Karpas-422 (cell line): ENCODE measurements at places on chromosomes 2 and 18.

DNA sequence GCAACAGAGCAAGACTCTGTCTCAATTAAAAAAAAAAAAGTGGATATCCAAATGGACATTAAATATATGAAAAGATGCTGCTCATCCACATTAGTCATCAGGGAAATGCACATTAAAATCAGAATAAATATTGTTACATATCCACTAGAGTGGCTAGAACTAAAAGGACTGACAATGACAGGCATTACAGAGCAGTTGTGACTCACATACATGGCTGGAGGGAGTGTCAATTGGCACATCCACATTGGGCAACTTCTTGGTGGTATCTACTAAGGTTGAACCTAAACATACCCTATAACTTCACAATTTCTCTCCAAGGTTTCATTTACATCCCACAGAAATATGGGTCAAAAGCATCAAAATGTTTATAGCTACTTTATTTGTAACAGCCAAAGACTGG is 14.0 kb upstream of the DNER start:
- no peak for DNase-seq

- DNase-seq: no peak
Measured at GRCh38 chr2:127873707-127874303, 12.0 kb downstream of the AMMECR1L start.

DNA sequence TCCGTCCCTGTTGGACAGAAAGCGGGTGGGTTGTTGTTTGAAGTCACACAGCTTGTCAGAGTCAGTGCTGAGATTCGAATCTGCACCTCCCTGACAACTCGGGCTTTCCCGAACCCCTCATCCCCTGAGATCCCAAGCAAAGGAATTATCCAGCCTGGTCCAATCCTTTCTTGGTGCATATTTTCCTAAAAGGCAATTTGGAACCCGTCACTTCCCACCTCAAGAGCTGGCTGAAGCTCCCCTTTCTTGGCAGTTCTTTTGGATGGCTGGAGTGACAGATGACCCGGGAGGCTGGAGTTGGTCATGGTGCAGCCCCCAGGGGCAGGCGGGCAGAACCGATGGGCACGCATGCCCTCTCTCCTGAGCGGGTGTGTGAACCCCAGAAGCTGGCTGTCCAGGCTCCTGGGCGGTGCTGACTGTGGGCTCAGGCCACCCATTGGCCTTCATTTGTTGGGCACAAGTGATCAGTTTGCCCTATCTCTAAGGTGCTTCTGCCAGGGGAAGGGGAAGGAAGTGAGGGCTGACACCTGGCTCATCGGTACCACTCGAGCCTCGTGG is 97.8 kb downstream of the ASB1 start:
- DNase-seq: no peak

DNA sequence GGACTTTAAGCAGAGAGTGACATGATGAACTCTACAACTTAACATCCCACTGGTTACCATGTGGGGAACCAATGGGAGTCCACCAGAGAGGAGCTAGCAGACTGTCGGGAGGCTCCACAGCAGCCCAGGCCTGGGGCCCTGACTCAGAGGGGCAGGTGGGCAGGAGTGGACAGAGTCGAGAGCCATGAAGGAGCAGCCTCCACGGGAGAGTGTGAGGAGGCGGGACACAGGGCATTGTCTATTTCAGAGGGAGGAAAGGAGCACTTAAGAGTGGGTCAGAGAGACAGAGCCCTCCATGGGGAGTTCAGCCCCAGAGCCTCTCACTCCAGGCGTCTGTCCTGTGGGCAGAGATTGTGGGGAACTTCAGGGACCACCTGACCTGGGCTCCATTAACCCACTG is 118.7 kb downstream of the CYP26B1 start:
- no peak for DNase-seq

DNA sequence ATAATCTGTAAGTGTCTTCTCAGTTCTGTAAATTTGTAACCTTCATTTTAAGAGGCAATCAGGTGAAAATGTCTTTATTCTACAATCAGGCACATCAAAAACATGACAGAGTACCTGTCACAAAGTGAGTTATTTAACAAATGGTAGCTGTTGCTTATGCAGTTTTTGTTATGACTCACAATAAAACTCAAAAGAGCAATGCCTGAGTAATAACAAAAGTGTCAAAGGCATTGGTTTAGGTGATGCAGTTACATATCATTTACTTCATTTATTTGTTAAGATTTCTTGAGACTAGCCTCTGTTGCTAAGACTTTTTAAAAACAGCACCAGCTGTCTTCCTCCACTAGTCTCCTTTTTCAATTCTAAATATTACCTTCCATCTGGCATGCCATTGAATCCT is 177.8 kb downstream of the KIAA1328 start:
- no peak for DNase-seq

- no peak for DNase-seq
Measured at GRCh38 chr2:230254152-230254881, 28.8 kb downstream of the SP140 start.

DNA sequence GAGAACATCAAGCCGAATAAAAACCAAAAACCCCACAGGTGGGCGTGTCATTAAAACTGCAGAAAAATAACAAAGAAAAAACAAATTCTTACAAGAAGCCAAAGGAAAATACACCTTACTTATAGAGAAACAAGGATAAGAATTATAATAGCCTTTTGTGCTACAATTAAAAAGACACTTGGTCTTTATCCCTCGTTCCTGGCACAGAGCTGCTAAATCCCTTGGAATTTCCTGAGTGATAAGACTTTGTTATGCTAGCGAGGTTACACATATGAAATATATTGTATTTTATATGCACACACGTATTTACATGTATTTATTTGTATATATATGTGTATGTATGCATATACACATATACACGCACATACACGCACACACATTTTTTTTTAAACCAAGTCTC is 325.3 kb upstream of the TFPI start:
- no peak for DNase-seq

DNA sequence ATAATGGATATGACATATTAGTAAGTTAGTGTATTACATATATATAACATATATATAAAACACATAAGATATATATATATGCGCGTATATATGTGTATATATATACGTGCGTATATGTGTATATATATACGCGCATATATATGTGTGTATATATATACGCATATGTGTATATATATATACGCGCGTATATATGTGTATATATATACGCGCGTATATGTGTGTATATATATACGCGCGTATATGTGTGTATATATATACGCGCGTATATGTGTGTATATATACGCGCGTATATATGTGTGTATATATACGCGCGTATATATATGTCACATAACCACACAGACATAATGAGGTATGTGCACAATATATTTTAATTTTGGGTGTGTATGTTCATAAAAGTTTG is 327.8 kb downstream of the MEIS1 start:
- DNase-seq: no peak

- no peak for DNase-seq
Measured at GRCh38 chr2:98514096-98514639, 69.5 kb downstream of the INPP4A start.

- no peak for DNase-seq
Measured at GRCh38 chr18:55306359-55307024, 281.5 kb downstream of the TCF4 start.

- no peak for DNase-seq
Measured at GRCh38 chr2:35416391-35417140, 939.0 kb upstream of the CRIM1 start.

- no peak for DNase-seq
Measured at GRCh38 chr2:50851886-50852285, 180.0 kb downstream of the NRXN1 start.

- no peak for DNase-seq
Measured at GRCh38 chr2:66872081-66872985, 437.4 kb downstream of the MEIS1 start.

DNA sequence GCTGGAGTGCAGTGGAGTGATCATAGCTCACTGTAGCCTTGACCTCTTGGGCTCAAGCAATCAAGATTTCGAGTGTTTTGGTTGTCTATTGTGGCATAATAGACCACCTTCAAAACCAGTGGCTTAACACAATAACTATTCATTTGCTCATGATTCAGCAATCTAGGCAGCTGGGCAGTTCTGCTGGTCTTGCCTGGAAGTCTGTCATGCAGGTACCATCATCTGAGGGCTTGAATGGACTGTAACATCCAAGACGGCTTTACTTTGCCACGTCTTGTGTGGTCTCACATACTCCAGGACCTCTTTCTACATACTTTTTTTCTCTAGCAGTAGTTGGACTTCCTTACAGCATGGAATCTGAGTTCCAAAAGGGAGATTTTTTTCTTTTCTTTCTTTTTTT is 13.2 kb upstream of the ANKRD29 start:
- no peak for DNase-seq

GRCh38 chr2:239678666-239679296 is 278.0 kb upstream of the HDAC4 start:
- no peak for DNase-seq

DNA sequence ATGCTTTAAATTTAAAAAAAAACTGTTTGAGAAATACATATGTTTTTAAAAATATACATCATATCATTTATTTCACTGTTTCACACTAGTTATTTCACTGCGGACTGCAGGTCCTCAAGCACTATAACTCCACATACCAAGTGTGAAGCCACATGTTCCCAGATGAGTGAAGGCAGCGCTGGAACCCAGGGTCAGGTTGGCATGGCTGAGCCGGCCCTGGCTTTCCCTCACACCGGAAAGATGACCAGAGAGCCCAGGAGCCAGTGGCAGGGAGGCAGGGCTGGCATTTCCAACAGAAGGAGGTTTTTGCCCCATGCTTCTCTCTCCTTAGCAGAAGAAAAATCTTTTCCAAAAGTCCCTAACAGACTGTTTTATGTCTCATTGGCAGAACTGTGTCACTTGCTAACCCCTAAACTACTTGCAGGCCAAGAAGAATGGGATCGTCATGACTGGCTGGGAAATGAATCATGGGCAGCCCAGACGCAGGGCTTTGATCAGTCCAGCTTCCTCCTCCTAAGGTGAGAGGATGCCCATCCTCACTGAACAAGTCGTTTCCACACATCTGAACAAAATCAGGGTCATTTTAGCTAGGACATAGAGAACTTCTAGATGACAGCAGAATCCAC is 287.6 kb upstream of the HNRNPA3 start:
- no peak for DNase-seq

DNA sequence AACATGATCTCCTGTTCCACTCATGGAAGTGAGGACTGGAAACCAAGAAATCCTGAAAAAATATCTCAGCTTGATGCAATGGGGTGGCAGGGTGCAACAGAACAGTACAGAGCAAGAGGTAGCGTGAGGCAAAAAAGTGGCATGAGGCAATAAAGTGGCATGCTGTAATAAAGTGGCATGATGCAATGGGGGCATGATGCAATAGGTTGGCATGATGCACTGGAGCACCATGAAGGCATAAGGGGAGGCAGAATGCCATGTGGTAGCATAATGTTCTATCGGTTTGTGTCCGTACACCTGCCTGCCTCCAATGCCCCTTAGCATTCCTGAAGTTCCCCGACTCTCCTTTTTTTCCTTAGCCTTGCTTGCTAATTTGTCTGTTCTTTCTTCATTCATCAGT is 648.4 kb downstream of the TMEM182 start:
- no peak for DNase-seq

DNA sequence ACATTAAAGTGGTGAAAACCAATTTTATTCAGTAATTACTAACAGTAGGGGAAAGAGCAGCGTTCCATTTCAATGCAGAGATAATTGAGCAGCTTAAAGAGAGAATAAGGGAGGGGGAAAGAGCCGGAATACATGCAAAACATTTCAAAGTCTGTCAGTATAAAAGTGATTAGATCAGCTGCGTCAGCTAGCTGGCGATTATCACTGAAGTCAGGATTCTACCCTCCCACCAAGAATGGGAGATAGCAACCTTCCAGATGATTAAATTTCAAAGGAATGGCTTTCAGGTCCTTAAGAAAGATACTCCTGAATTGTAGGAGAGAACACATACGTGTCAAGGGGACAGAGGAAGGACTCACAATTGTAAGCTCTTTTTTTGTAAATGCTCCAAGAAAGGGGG is 2.7 kb upstream of the ZC3H6 start:
- no peak for DNase-seq

DNA sequence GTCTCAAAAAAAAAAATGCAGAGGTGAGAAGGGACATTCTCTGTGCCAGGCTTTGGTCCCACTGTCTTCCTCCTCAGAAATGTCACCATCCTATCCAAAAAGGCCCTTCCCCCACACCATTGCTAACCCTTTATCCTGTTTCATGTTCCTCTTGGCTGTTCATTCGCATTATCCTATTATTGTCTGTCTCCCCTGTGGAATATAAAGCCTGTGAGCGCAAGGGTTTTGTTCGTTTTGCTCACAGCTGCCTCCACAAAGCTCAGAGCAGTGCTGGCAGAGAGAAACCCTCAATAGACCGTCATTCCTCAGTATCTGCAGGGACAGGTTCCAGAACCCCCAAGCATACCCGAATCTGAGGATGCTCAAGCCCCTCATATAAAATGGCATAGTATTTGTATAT is 91.8 kb downstream of the LOXHD1 start:
- DNase-seq: no peak

DNA sequence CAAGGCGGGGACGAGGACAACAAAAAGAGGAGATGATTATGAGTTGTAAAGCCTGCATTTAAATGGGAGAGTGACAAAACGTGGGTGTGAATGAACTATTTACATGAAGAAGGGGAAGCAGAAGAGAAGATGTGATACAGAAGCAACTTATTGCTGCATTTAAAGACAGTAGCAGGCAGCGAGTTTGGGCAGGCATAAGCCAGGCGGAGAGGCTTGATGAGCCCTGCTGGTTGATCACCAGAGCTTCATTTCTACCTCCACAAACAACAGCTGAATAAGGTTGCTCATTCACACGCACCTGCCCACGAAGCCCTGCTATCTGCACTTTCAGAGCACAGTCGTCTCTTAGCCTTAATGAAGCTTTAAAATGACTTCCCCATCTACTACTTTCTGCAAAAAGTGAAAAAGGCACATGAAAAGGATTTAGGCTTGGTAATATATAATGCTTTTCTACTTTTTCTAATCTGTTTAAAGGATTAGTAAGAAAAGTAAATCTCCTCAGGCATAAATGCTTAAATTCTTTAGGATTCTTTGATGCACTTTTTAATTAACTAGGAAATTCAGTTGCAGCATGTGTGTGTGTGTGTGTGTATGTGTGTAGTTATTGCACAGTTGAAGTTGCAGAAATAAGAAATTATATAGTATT is 3.1 kb downstream of the SLC38A11 start:
- no peak for DNase-seq
